CD4-positive, CD25-positive, alpha-beta regulatory T cell (primary cell): ENCODE measurements at places on chromosomes 12 and 14. TPM values are rescaled to one million over a fixed set of nuclear protein-coding genes. Genes with fewer than 3 reads are reported as not detected.

NOVA1 gene
- total RNA-seq, result 0.39 TPM

CMA1 gene
- not detected for total RNA-seq

NANOG gene
- total RNA-seq, result not detected

SERPINA9 gene
- not detected for total RNA-seq

TULP3 gene
- total RNA-seq, result 6.7 TPM

GPR135 gene
- 1.3 TPM for total RNA-seq

SMOC1 gene
- total RNA-seq, result not detected

TBC1D30 gene
- total RNA-seq, result 0.12 TPM

ANGEL1 gene
- 13.0 TPM for total RNA-seq

FGD6 gene
- total RNA-seq, result 0.79 TPM

NOC4L gene
- total RNA-seq, result 17.0 TPM

HOXC9 gene
- not detected for total RNA-seq

NFATC4 gene
- total RNA-seq, result not detected

MSRB3 gene
- 1.8 TPM for total RNA-seq

TRHDE gene
- total RNA-seq, result not detected

DNA sequence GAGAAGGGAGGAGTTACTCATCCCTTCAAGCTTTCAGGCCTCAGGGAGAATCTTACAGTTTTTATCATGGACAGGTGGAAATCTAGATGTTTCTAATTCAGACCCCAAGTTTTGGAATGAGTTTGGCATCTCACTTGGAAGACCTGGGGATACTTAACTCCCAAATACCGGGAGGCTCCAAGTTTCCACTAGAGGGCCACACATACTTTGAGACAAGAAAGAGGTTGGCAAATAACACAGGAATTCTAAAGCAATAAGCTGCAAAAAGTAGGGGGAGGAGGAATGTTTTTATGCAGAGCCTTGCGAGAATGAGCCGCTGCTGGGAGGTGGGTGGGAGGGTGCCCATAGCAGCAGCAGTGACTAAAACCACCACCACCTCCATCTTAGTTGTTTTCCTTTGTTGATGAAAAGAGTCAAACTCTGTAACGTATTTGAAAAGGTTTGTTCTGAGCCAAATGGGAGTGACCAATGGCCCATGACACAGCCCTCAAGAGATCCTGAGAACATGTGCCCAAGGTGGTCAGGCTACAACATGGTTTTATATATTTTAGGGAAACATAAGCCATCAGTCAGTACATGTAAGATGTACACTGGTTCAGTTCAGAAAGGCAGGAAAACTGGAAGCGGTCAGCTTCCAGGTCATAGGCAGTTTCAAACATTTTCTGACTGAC, 34.2 kb upstream of the RNASE1 start:
- H3K4me1 ChIP-seq, result no peaks in the 10 kb centered on the region
- H3K27me3 ChIP-seq, result no peaks in the 10 kb centered on the region
- no peak for DNase-seq
- H3K27ac ChIP-seq, result no peak overlapping the region
- no peak overlapping the region for H3K4me3 ChIP-seq

- peaks cover 25% of the 10 kb centered on the region for H3K4me1 ChIP-seq
- H3K27me3 ChIP-seq, result no peaks in the 10 kb centered on the region
- peaks cover 47% of the 10 kb centered on the region for H3K36me3 ChIP-seq
- H3K27ac ChIP-seq, result no peak overlapping the region
- no peak for DNase-seq
Observed at GRCh38 chr14:69713209-69713781, 53.6 kb upstream of the SRSF5 start.

- H3K36me3 ChIP-seq, result no peaks in the 10 kb centered on the region
- no peak for DNase-seq
- H3K27me3 ChIP-seq, result no peaks in the 10 kb centered on the region
- H3K4me3 ChIP-seq, result no peak overlapping the region
Observed at GRCh38 chr12:113145720-113146551, 3.6 kb upstream of the CFAP73 start.

- H3K27ac ChIP-seq, result no peak overlapping the region
- no peaks in the 10 kb centered on the region for H3K4me1 ChIP-seq
- no peak for DNase-seq
- no peaks in the 10 kb centered on the region for H3K27me3 ChIP-seq
Observed at GRCh38 chr12:46790066-46790465, 35.7 kb downstream of the SLC38A4 start.

GRCh38 chr12:27193106-27193505, 51.0 kb upstream of the STK38L start:
- no peaks in the 10 kb centered on the region for H3K4me1 ChIP-seq
- H3K27me3 ChIP-seq, result no peaks in the 10 kb centered on the region
- no peak for DNase-seq
- no peaks in the 10 kb centered on the region for H3K36me3 ChIP-seq

DNA sequence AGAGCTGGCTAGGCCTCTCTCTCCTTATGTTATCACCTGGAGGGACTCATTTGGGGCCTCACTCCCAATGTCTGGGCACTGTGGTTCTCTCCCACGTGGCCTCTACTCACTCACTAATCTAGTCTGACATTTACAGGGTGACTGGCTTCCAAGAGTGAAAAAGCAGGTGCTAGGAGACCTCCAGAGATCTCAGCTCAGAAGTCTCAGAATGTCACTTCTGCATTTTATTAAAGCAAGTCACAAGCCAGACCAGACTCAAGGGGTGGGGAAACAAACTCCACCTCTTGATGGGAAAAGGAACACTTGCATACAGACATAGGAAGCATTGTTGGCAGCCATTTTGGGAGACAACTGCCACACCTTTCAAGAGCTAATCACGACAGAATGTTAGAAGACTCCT, 175.9 kb downstream of the MON2 start:
- H3K4me3 ChIP-seq, result no peak overlapping the region
- H3K36me3 ChIP-seq, result no peaks in the 10 kb centered on the region
- H3K4me1 ChIP-seq, result peaks cover 12% of the 10 kb centered on the region
- DNase-seq, result no peak

DNA sequence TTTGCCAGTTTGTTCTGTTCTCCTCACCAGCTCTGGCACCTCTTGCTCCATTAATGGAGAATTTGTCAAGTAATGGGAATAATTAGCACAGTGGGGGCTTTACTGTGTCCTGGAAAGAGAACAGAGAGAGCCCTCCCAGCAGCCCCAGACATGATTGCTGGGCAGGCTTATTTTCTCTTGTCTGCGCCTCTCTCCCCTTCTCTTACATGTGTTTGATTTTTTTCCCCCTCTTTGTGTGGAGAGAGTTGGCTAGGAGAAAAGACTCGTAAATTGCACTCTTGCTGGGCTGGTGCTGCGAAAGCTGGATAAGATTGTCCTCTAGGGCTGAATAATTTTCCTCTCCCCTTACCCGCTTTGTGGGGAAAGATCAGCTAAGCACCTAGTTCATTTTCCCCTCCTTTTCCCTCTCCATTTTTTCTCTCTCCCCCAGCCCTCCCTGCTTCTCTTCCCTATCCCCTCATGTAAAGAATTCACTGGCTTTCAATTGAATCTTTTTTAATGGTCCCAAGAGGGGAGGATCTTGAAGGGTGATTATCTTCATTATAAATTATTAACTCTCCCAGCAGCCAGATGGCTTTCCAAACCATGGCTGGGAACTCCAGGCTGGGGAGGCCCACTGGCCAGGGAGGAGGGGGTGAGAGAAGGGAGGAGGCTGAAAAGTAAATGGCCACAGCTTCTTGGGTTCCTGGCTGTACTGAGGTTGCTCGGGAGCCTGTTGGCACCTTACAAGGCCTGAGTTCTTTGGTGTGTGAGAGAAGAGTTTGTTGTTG, 62.2 kb downstream of the NRXN3 start:
- peaks cover 1% of the 10 kb centered on the region for H3K27me3 ChIP-seq
- no peak overlapping the region for H3K4me3 ChIP-seq
- H3K27ac ChIP-seq, result no peak overlapping the region
- no peaks in the 10 kb centered on the region for H3K4me1 ChIP-seq
- no peaks in the 10 kb centered on the region for H3K36me3 ChIP-seq

- H3K4me3 ChIP-seq, result peak overlapping the region; percentile 29
- H3K27ac ChIP-seq, result no peak overlapping the region
- no peaks in the 10 kb centered on the region for H3K27me3 ChIP-seq
- no peak for DNase-seq
- peaks cover 48% of the 10 kb centered on the region for H3K4me1 ChIP-seq
Observed at GRCh38 chr12:70247653-70248199, 4.5 kb downstream of the CNOT2 start.

GRCh38 chr14:61456720-61457119, 135.3 kb downstream of the PRKCH start:
- H3K4me3 ChIP-seq, result no peak overlapping the region
- peak; percentile 79 for DNase-seq
- H3K27me3 ChIP-seq, result no peaks in the 10 kb centered on the region
- peaks cover 81% of the 10 kb centered on the region for H3K36me3 ChIP-seq
- peaks cover 56% of the 10 kb centered on the region for H3K4me1 ChIP-seq

DNA sequence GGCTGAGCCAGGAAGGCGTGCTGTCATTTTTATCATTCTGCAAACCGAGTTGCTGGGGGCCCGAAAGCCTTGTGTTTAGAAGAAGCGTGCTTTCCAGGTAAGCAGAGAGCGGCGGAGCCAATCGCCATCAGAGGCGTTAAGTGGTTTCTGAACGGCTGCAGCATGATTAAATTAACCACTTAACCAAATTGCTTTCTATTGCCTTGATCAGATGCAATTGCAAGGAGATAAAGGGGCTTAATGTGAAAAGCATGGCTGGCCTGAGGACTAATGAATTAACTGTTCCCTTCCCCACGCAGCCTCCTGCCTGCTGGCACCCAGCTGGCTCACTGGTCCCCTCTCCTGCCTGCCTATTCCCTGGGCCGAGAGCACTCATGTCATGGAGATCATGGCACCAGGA, 36.6 kb upstream of the CHGA start:
- H3K27me3 ChIP-seq, result no peaks in the 10 kb centered on the region
- no peak overlapping the region for H3K4me3 ChIP-seq
- H3K4me1 ChIP-seq, result no peaks in the 10 kb centered on the region

DNA sequence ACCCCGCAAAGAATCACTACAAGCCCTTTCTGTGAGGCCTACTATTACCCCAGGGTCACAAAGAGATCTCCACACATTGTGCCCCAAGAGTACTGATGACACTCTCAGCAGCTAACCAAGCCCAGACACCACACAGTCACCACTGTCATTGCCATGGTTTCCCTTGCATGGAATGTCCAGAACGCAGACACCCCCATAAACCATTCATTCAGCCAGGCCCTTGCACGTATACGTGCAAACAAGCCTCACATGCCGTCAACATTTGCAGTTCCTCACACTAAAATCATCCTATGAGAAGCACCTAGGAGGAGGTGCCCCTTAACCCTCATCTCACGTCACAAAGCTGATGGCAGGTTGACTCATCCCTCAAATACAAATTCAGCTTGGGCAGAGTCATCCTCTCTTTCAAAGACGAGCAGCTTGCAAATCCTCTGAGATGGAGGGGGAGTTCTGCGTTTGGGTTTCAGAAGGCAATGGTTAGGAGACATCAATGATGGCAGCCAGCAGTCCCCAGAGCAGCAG, 17.1 kb upstream of the KRT77 start:
- no peaks in the 10 kb centered on the region for H3K36me3 ChIP-seq
- no peak for DNase-seq

GRCh38 chr12:123607756-123608155, 5.9 kb downstream of the DDX55 start:
- H3K27ac ChIP-seq, result no peak overlapping the region
- peaks cover 76% of the 10 kb centered on the region for H3K36me3 ChIP-seq
- H3K4me1 ChIP-seq, result peaks cover 6% of the 10 kb centered on the region
- H3K27me3 ChIP-seq, result no peaks in the 10 kb centered on the region

- no peaks in the 10 kb centered on the region for H3K36me3 ChIP-seq
- peaks cover 2% of the 10 kb centered on the region for H3K27me3 ChIP-seq
- peak; percentile 18 for DNase-seq
- H3K4me1 ChIP-seq, result no peaks in the 10 kb centered on the region
Observed at GRCh38 chr14:32224737-32225377, 21.8 kb upstream of the RNU6-8 start.

- H3K36me3 ChIP-seq, result no peaks in the 10 kb centered on the region
- H3K27me3 ChIP-seq, result no peaks in the 10 kb centered on the region
- no peak overlapping the region for H3K27ac ChIP-seq
- no peak for DNase-seq
- no peak overlapping the region for H3K4me3 ChIP-seq
Observed at GRCh38 chr12:85530456-85530855, 250.4 kb downstream of the ALX1 start.

DNA sequence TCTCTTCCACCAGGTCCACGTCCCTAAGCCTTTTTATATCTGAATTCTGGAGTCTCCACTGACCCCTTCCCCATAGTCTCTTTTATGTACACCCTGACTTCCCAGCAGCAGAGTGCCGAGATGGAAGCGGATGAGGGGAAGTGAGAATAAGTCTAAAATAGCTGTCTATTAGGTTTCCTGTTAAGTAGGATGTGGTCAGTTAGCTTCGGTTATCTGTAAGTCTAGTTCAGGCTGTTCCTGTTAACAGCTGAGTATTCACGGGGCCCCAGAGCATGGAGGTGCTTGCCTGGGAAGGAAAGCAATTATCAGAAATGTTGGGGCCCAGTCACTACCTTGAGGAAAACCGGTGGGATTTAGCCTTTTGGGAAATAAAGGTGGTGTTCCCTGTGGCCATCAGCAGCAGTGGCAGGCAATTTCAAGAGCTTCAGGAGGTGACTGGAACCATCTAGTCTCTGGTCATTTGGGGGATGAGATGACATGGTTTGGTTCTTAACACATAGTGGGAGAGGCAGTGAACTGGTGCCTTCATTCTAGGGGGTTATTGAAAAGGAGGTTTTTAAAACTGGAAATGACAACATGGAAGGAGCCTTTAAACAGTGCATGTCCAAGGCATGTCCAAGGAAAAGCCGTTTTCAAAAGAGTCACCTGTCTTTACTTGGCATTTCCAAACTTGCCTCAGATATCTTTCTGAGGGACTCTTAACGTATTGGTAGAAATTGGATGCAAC, 21.8 kb downstream of the CHST11 start:
- H3K36me3 ChIP-seq, result peaks cover 11% of the 10 kb centered on the region
- DNase-seq, result peak; percentile 8
- H3K4me1 ChIP-seq, result peaks cover 93% of the 10 kb centered on the region
- peak overlapping the region; percentile 81 for H3K4me3 ChIP-seq
- no peaks in the 10 kb centered on the region for H3K27me3 ChIP-seq

- H3K27ac ChIP-seq, result peak overlapping the region; percentile 84
- peaks cover 31% of the 10 kb centered on the region for H3K4me1 ChIP-seq
- H3K4me3 ChIP-seq, result peak overlapping the region; percentile 0
- peak; percentile 18 for DNase-seq
- H3K27me3 ChIP-seq, result no peaks in the 10 kb centered on the region
Observed at GRCh38 chr14:24297190-24297964, 2.2 kb downstream of the DHRS1 start.

- H3K36me3 ChIP-seq, result no peaks in the 10 kb centered on the region
- H3K27me3 ChIP-seq, result peaks cover 21% of the 10 kb centered on the region
- H3K27ac ChIP-seq, result no peak overlapping the region
- H3K4me3 ChIP-seq, result no peak overlapping the region
- peaks cover 13% of the 10 kb centered on the region for H3K4me1 ChIP-seq
Observed at GRCh38 chr12:6697584-6698351, 2.8 kb downstream of the PIANP start.

DNA sequence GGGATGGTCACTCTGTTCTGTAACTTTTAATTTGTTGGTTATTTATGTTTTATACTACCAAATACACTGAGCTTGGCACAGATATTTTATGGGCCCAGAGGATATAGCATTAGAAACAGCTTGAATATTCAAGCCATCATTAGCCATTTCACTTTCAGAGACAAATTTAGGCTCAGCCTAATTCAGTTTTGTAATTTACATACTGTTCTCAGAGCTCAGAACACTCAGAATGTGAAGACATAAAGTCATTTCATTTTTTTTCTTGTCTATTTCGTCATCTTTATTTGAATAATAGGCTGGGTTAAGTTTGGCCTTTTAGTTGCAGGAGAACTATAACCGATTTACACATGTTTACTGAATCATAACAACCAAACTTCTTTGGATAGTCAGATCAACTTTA, 361.7 kb downstream of the SNAPC1 start:
- no peaks in the 10 kb centered on the region for H3K4me1 ChIP-seq
- peaks cover 19% of the 10 kb centered on the region for H3K27me3 ChIP-seq
- DNase-seq, result no peak
- H3K4me3 ChIP-seq, result no peak overlapping the region
